ENCODE measurements at places on chromosomes 1 and 21. TPM values are rescaled to one million over a fixed set of nuclear protein-coding genes. Genes with fewer than 3 reads are reported as not detected.

DNA sequence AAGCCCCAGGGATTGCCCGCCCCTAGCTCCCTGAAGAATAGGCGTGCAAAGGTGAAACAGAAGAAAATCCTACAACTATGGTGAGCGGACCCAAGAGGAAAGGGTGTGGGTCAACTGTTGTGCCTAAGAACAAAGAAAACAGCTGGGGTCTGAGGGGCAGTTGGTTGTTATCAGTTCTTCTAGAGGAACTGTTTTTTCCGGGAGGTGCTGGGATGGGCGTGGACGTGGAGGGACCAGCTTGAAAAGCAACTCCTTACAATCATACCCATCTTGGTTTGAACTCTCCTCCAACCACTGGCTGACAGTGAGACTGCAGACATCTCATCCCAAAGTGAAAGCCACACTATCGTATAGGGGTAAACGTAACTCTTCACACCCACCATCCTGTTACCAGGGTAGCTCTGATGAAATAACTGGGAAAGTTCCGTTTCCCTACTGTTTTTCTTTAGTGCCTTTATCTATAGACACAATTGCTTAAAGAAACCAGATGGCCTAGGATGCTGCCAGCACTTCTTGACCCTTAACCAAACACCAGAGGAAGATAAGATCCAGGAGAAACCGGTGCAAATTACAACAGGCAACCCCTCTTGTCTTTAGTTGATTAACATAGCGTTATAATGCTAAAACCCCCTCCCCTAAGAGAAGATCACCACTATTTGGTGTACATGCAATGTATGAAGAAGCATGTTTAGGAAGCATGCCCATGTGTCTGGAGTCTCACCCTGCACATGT, 25.6 kb upstream of the FAM89A start:
- DNase-seq, result peak; percentile 87

- no peak for DNase-seq
These were observed 163.4 kb upstream of the SGIP1 start for GRCh38 chr1:66370462-66370971.

GRCh38 chr1:175602026-175602585, 141.3 kb downstream of the TNR start:
- peak; percentile 50 for DNase-seq

- no peak for DNase-seq
These were observed 77.8 kb upstream of the CACHD1 start for GRCh38 chr1:64392109-64392508.

DNA sequence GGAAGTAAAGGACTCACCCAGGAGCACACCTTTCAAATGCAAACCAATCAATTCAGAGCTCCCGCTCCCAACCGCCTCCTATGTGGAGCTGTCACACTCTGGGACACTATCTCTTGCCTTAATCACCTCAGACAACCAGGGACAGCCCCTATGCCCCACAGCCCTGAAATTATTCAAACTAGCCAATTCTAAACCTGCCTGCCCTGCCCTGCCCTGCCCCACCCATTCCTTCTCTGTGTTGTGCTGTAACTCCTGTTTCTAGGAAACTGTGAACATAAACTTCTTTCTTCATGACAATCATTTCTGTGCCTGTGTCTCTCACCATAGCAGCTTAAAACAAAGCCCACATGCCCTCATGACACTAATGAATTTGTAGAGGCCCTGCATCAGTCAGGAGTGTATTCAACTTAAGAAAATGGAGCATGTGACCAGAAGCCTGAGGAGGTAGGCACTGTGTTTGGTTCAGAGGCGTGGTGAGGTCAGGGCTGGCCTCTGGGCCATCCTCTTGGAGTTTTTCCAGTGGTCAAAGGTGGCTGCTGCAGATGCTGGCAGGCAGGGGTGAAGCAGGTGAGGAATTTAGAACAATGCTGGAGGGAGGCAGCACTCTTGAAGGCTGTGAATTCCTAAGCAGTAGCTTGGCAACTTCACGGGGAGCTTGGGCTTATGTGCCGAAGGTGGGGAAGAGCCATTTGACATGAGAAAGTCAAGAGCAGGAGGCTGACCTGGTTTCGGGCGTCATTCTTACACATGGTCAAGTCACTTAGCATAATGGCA, 74.5 kb downstream of the RHOU start:
- no peak for DNase-seq

DNA sequence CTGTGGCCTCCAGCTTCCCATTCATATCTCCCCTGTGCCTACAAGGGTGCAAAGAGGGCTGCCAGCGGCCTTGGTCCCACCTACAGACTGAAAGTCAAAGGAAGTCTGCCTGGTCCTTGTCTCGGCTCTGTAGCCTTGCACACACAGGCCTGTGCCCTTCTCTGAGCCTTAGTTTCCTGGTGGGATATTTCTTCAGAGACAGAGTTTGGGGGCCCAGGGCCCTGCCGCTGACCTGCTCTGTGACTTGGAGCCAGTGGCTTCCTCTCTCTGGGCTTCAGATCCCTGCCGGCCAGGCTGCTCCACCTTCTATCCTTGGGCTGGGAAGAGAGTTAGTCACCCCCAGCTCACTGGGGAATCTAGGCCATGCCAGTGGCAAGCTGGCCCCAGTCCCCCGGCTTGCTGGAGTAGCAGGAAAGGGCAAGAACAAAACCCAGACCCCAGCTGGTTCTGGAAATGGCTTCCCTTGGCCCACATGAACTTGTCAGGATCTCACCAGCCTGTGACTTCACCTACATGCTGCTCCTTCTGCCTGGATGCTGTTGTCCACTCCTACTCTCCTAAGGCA, 1.0 kb upstream of the TMEM61 start:
- no peak for DNase-seq

DNA sequence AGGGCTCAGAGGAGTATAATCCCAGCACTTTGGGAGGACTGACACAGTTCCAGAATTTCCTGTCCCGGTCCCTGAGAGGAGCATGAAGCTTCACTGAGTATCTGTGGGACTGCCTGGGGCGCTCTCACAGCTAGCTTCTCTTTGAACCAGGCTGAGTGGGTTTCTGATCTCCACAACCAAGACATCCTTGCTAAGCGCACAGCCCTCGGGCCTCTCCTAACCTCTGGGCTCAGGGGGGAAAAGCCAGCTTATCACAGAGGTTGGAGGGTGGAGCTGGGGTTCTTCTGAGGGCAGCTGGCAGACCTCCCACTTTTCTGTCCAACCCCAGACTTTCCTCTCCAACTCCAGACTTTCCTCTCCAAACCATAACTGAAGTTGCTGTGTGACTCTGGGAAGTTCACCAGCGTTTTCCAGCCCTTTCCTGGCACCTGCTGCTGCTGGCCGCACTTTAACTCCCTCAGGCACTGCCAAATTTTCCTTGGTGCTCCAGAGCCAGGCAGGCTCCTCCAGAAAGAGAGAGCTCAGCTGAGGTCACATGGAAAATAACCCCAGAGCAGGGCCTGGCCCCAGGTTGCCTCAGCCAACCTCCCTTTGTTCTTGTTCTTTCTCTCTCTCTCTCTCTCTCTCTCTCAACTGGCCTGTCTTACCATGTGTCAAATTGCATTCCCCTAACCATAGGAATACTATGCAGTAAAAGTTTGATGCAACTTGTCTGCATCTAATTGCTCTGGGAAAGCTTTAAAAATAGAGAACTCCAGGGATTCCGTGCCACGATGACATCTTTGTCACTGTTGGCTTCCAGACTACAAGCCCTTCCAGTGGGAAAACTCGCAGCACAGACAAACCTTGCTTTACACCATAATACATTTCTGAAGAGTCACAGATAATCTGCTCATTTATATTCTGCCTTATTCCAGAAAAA, 49.5 kb downstream of the OLFML2B start:
- no peak for DNase-seq

DNA sequence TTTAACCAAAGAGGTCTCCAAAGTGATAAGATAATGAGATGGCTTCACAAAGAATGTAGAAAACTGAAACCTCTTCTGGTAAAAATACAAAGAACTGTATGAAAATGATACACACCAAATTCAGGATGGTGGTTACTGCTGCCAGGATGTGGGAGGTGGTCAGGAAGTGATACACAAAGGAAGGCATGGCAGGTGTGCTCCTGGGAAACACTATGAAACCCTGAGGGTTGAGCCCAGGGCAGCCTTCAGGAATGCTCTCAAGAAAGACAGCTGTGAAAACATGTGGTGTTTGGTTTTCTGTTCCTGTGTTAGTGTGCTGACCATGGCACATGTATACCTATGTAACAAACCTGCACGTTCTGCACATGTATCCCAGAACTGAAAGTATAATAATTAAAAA, 109.3 kb downstream of the NTNG1 start:
- DNase-seq, result no peak

- DNase-seq, result peak; percentile 69
These were observed 13.3 kb downstream of the TRIM11 start for GRCh38 chr1:228393268-228393701.

DNA sequence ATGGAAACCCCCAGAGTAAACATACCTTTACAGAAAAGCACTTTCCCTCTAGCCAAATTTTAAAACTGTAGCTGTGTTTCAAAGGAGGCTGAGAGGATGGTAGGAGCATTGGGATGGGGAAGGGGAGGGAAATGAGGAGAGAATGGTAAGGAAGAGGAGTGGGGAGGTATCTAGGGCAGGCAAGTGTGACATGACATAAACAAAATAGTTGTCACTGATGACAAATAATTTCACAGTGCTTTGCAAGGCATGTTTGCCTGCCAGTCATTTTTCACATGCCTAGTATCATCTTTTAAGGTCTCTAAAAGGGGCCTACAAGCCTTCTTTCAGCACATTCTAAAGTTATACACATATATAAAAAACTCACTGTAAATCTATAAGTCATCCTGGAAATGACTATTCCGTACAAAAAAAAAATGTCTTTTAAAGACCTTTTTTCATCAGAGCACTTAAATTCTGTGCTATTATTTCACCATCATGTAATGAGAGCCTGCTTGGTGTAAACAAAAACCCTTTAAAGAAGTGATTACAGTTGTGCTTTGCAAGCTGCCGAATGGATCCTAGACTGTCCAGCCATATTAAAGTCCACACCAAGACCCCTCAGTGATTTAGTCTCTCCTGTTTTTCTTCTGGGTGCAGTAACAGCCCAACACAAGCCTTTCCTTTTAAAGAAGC, 38.4 kb downstream of the HLX start:
- DNase-seq, result no peak

DNA sequence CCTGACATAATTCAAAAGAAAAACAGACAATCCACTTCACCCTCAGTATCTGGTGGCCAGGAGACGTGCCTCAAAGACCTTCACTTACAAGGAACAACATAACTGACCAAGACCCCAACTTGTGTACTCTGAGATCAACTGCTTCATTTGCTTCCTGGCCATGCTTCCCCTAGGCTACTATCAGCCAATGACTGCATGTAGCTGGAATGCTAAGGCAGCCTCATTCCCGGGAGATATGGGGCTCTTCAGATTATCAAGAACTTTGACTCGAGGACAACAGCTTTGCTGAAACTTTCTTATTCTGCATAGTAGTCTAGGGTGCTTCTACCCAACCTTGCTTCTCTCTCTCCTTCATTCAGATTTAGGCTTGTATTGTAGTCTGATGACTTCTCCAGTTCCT, 11.7 kb upstream of the UCK2 start:
- DNase-seq, result peak; percentile 40

DNA sequence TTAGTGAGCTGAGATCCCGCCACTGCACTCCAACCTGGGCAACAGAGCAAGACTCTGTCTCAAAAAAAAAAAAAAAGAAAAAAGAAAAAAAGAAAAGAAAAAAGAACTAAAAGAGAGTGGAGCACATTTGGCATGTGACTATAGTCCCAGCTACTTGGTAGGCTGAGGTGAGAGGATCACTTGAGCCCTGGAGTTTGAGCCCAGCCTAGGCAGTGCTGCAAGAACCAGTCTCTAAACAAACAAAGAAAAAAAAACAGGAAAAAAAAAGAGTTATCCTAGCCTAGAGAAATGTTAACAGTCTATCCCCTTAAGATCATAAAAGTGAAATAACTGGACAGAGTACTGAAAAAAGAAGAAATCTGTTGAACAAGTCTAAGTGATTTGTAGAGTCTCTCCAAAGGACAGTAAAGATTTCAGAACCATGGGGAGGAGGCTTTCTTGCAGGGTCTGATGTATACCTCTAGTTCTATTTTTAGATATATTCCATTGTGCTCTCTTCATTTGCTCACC, 4.5 kb upstream of the PRDX1 start:
- DNase-seq, result no peak

GRCh38 chr1:206116873-206117150, 376 bp downstream of the AVPR1B start:
- no peak for DNase-seq

DNA sequence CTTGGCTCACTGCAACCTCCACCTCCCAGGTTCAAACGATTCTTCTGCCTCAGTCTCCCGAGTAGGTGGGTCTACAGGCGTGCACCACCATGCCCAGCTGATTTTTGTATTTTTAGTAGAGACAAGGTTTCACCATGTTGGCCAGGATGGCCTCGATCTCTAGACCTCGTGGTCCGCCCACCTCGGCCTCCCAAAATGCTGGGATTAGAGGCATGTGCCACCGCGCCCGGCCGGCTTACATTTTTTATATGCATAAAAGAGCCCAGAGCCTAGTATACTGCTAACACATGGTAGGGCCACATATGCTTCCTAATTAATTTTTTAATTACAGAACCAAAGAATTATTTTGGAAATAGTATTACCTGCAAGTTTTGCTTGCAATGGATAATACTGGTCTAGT, 1325.4 kb downstream of the PLA2G4A start:
- no peak for DNase-seq

GRCh38 chr1:204889681-204890383, 19.2 kb downstream of the NFASC start:
- DNase-seq, result no peak

GRCh38 chr1:29033829-29034466, 89.8 kb downstream of the TMEM200B start:
- peak; percentile 60 for DNase-seq

DNA sequence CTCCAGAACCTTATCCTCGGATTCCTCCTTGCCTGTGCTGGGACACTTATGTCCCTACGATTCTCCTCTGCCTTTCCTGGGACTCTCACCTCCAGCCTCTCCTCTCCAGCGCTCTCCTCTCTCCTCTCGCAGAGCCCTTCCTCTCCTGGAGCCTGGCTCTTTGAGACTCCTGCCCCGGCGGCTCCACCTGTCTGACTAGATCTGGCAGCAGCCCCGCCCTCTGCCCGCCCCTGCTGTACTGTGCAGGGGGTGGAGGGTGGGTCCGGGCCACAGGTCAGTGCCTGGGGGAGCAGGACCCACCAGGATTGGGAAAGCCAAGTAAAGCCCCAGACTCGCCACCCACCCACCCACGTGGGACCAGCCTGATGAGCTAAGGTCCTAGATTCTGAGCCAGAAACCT, 1.6 kb downstream of the ELOVL1 start:
- no peak for DNase-seq

GRCh38 chr1:159664247-159664646, 50.1 kb downstream of the CRP start:
- no peak for DNase-seq

Gene PARS2
- total RNA-seq, result 5.6 TPM

Gene SFN
- total RNA-seq, result 0.32 TPM

Gene LRRC53
- not detected for total RNA-seq

Gene PAPPA2
- total RNA-seq, result 1.3 TPM

Gene DEPDC1
- 12.6 TPM for total RNA-seq

Gene OLFML3
- total RNA-seq, result 134 TPM

Gene MYCL
- total RNA-seq, result not detected

Gene SCCPDH
- total RNA-seq, result 47.4 TPM

Gene ST6GALNAC3
- total RNA-seq, result 1.3 TPM

Gene FAM151A
- not detected for total RNA-seq
